Stimulated activated CD8-positive, alpha-beta memory T cell treated with anti-CD3 and anti-CD28 coated beads, Interleukin-2, amount 100 ng/mL, for 1 hour (primary cell): ENCODE measurements at places on chromosomes 3 and 15.

DNA sequence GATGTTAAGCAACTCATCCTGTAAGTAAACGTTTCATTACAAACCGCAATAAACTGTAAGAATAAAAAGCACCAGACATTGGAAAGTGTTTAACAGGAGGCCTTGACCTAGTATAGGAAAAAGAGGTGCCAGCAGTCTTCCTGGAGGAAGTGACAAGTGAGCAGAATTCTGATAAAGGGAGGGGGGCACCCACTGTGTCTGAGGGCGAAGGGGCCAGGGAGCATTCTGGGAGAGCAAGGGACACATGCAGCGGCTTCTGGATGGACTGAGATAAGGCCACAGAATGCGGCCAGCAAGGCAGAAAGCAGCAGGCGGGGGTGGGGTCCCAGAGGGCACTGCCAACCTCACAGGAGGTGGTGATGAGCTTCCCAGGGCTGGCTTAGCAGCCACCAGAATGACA, 80.2 kb downstream of the MTHFS start:
- DNase-seq: no peak

DNA sequence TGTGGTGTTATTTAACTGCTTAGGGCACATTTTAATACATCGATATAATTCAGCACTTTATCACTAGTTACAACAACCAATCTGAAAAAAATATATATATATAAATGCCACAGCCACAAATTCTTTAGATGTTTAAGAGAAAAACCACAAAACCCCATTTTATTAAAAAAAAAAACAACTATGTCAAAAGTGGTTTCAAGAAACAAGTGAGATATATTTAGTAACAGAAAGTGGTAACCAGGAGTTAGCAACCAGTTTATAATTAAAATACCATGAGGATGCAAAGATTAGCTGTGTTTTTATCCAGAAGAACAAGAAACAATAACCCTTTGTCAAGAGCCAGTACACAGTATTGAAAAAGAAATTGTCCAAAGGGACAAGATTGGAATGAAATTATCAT, 14.8 kb upstream of the DIPK2A start:
- DNase-seq: no peak

DNA sequence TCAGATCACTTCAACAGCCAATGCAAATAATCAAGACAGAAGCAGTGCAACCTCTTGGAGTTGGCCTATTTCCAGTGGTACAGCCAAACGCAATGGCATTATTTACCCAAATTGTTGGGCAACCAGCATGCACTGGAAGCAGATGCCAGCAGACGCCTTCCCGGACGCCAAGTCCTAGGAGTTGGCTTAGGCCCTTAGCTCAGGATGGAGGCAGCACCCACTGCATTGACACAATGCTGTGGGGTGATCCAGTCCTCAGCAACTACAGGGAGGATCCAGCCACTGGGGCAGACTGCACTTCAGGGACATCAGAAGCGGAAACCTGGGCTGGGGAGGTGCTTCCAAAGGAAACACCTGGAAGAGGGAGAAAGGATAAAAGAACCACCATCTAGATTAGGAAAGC, 290.4 kb downstream of the FAM43A start:
- no peak for DNase-seq

GRCh38 chr15:98745650-98746374, 97.5 kb downstream of the IGF1R start:
- no peak for DNase-seq

- DNase-seq: no peak
Measured at GRCh38 chr3:182384221-182384620, 409.1 kb upstream of the ATP11B start.

DNA sequence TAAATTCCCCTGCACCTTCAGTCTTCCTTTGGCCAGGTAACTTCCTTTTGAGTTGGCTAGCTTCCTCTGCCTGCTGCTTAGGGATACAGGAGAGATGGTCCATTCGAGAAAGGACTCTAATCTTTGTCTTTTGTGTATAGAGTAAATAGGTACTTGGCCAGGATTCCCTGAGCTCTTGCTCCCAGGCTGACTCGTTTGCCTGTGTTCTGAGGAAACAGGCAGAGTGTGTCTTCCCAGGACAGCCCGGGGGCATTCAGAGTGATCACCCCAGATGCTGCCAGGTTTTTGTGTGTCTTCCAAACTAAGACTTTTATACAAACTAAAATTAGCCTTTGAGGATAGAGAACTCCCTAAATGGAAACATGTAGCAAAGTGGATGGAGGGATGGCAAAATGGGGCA, 39.5 kb downstream of the TMEM108 start:
- no peak for DNase-seq

DNA sequence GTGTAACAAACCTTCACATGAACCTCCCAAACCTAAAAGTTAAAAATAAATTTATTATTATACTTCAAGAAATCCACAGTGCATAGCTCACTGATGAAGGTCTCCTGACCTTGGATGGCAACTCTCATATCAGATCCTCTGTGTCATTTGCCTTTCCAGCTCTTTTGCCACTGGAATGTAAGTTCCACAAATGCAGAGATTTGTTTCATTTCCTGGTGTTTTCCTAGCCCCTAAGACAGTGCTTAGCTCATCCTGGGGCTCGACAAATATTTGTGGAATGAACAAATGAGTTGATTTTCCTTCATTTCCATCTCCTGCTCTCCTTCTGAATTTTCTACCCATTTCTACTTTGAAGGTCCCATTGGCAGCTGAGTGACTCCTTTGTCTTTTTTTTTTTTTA, 56.0 kb downstream of the FRMD4B start:
- DNase-seq: no peak

DNA sequence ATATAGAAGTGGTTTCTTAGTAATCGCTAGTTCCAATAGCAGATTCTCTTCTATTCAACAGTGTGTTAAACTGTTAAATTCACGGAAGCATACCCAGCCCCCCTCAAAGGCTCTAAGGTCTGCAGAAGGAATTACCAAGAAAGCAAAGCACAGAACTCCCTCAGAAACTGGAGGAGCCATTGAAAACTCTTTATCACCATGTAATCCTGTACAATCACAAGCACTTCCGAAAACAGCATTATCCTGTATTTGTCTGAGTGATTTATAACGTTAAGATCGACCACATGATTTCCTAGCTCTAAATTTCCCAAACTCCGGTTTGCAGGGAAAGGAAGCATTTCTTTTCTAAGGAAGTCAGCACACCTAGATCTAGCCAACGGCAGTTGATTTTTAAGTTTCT, 20.0 kb downstream of the MYO1E start:
- no peak for DNase-seq

DNA sequence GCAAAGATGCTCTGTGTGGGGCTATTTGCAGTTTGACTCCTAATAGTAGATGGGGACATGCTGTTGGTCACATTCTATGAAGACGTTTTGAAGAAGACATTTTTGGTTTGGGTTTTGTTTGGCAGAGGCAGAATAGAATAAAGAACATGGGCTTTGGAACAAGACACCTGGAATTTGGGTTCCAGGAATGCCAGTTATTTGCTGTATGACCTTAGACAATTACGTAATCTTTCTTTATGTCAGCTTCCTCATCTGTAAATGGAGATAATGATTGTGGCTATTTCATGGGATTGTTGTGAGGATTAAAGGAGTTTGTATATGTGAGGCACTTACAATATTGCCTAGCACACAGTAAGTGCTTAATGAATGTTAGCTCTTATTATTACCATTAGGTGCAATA, 91.6 kb downstream of the MESD start:
- DNase-seq: no peak

- no peak for DNase-seq
Measured at GRCh38 chr3:118811236-118811732, 223.4 kb downstream of the IGSF11 start.

GRCh38 chr15:74400915-74401757, 32.6 kb downstream of the SEMA7A start:
- no peak for DNase-seq

DNA sequence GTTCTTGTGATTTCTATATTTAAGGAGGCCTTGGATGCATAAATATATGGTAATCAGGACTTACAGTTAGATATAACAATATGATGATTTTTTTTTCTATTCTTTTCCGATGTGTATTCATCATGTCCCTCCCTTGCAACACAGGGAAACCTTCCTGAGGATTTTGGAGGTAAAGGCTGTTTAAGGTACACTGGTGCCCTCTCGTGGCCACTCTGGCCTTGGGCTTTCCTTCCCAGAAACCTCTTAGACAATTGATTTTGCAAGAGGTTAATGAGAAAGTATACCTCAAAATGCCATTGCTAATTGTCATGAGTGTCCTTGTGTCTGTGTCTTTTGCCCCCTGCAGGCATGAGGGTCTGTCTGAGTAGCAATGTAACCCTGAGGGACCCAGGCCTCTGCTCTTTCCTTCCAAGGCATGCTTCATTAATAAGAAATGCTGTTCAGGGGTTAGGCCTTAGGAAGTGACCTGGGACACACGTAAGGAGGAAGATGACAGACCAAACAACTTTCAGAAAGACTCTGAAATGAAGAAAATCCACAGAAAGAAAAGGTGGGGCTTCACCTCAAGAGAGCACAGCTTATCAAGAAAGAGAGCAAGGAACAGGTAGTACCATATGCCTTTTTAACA, 70.3 kb upstream of the PPP2R3A start:
- DNase-seq: no peak

- no peak for DNase-seq
Measured at GRCh38 chr3:192917404-192918274, at the start of gene MB21D2. TSS of gene MB21D2 (minus strand) at chr3:192917856. CDS start at chr3:192917840, 16 bp downstream.

DNA sequence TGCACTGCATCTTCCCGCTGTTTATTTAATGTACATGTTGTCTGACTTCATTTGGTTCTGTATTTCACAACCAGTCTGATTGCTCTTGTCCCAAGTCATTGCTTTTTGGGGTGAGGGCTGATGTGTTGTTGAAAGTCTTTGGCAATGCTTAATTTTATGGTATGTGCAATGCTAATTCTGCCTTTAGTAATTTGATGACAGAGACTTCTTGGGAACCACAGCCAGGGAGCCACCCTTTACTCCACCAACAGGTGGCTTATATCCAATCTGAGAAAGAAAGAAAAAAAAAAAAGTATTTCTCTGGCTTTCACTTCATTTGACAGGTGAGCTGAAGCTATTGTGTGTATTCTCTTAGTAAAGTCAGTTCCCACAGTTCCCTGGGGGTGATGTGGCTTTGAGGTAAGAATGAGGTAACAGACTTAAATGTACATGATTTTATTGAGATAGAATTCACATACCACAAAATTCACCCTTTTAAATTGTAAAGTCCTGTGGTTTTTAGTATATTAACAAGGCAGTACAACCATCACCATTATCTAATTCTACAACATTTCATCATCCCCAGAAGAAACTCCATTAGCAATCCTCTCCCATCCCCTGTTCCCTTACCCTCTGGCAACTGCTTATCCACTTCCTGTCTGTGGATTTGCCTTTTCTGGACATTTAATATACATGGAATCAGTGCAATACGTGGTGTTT, 97.3 kb downstream of the SLCO3A1 start:
- no peak for DNase-seq

DNA sequence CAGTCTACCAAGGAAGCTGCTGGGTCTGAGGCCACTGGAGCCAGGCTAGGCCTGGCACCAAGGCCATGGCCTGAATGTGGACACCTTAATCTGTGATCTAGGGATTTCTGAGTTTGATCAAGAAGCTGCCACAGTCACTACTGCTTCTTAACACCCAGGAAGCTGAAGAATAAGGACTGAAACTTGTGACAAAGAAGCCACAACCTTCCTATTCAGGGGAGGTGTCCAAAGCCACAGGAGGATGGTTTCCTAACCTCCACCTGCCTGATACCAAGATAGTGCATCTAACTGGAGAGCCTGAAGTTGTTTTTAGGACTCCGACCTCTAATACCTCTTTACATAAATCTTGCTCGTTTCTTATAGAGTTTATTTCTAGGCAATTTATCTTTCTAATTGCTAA, 5.5 kb upstream of the ANO10 start:
- no peak for DNase-seq

GRCh38 chr3:63126530-63126929, 151.6 kb upstream of the SYNPR start:
- DNase-seq: no peak

DNA sequence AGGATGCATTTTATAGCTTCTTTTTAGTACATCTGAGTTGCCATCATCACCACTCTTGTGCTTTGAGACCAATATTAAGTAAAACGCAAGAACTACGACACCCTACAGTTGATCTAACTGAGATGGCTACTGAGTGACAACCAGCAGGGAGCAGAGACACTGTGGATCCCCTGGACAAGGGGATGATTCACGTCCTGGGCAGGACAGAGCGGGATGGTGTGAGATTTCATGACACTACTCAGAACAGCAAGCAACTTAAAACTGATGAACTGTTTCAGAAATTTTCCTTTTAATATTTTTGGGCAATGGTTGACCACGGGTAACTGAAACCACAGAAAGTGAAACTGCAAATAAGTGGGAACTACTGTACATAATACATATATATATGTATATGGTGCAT, 299.2 kb downstream of the ADAMTS17 start:
- DNase-seq: no peak

GRCh38 chr3:47907784-47908183, 104.8 kb downstream of the DHX30 start:
- no peak for DNase-seq

GRCh38 chr3:30707825-30708224, 101.4 kb downstream of the TGFBR2 start:
- no peak for DNase-seq

GRCh38 chr3:61875046-61875844, 313.9 kb downstream of the PTPRG start:
- DNase-seq: no peak

GRCh38 chr3:9388142-9388541, 9.3 kb upstream of the SETD5 start:
- DNase-seq: no peak
